Motor neuron (in vitro differentiated cells): ENCODE measurements at places on chromosomes 4 and X. TPM values are rescaled to one million over a fixed set of nuclear protein-coding genes. Genes with fewer than 3 reads are reported as not detected.

- ATAC-seq: no peak
These were observed 3.6 kb upstream of the BBS12 start for GRCh38 chr4:122728856-122729255.

GRCh38 chr4:23504083-23504482, 385.8 kb downstream of the PPARGC1A start:
- no peak for ATAC-seq

GRCh38 chr4:48844843-48845242, 14.0 kb downstream of the OCIAD1 start:
- no peak for ATAC-seq

TCEAL7 gene
- total RNA-seq: 61.7 and 63.2 TPM in 2 replicates

SH3RF1 gene
- total RNA-seq: 12.5 and 13.2 TPM in 2 replicates

MAGEB5 gene
- total RNA-seq: not detected in 2 replicates

SMR3A gene
- total RNA-seq: 4.6 TPM in 1 of 2 replicates, not detected in the other

SPANXN3 gene
- total RNA-seq: not detected in 2 replicates
